Nephron progenitor cell (in vitro differentiated cells): ENCODE measurements at places on chromosomes 3 and 15.

DNA sequence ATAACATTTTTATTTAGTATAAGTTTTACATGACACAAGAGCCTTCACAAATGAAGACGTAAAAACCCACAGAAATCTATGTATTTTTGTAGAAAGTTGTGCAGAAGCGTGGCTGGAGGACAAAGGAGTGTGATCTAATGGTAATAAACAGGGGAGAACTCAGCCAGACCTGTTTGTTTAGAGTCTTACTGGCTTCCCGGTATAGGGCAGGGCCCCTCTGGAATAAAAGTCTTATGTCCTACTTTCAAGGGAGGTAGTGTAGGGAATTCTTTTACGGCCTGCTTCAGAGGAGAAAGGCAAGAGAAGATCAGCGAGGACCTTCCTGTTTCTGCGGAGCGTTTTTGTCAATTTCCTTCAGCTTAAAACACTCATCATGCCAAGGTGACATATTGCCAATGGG is 103.6 kb downstream of the TGFBR2 start:
- DNase-seq = no peak

DNA sequence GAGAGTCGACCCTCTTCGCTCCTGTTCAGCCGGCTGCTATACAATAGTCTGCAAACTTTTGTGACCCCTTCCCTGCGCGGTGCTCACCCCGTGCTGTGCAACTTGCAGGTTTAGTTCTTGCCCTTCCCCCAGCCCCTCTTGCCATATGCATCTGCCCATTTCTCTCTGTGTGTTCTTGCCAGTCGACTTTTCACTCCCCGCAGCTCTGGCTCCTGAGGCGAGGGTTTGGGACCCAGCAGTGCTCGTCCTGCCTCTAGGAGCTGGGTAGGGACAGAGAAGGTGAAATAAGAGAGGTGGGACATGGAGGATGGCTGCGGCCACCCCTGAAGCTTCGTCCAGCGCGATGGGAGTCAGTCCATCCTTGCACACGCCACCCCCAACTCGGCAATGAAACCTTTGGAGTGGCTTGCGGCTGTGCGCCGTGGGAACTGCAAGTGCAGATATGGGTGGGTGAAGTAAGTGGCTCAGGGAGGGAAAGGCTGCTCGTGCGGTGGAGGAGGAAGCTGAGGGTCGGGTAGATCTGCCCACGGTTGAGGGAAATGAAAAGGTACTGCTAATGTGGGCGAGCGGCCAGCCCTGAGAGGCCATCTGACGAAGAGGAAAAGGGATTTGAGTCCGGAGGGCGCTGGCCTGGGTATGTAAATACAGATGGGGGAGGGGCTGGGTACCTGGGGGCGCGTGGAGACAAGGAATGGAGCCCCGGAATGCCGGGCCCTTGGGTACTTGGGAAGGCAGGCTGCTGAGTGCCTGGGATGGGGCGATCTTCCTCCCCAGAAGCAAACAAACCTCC is 1.0 kb downstream of the LRRC3B start:
- peak; percentile 29 for DNase-seq

DNA sequence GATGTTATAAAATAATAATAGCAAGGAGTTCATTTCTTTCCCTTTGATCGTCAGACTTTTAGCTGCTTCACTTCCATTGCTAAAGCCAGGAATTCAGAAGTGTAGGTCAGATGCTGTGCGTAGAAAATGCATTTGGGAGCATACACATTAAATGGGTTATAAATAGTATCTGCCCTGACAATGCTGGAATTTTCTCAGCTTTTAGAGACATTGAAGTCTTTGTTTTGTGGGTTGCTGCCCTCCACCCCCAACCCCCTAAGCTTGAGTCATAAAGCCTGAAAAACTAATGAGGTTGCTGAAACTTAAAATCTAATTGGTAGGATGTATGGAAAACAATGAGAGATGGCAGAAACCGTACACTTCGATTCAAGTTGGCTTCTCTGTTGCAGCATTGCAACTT is 81.9 kb downstream of the MITF start:
- no peak for DNase-seq

- DNase-seq = no peak
Observed at GRCh38 chr3:105158286-105158685, 208.4 kb upstream of the ALCAM start.

DNA sequence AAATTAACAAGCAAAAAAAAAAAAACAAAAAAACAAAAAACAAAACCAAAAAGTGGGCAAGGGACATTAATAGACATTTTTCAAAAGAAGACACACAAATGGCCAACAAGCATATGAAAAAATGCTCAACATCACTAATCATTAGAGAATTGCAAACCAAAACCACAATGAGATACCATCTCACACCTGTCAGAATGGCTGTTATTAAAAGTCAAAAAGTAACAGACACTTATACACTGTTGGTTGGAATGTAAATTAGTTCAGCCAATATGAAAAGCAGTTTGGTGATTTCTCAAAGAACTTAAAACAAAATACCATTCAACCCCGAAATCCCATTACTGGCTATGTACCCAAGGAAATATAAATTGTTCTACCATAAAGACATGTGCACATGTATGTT is 222.4 kb upstream of the CD96 start:
- no peak for DNase-seq

- DNase-seq = no peak
Observed at GRCh38 chr15:47293466-47294162, 423.7 kb upstream of the SEMA6D start.

GRCh38 chr15:65828585-65828984 is 36.5 kb upstream of the DENND4A start:
- no peak for DNase-seq

DNA sequence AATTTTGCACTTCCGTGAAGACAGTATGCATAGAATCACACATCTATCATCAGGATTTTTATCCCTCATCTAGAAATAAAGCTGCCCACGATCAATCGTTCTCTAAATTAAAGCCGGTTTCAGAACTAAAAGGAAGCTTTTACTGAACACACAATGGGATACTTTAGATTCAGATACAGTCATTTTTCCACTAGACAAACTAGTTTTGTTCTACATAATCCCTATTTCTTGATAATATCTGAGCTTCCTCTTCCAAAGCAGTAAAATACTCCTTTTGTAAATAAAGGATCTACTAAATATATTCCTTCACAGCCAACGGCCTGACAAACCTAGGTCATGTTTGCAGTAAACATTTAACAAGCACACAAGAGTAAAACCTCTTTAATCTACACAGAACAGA is 2.0 kb upstream of the GANC start:
- no peak for DNase-seq

- no peak for DNase-seq
Observed at GRCh38 chr15:99478977-99479376, 86.8 kb upstream of the MEF2A start.

- DNase-seq = no peak
Observed at GRCh38 chr15:32824777-32825176, 107.0 kb downstream of the GREM1 start.

DNA sequence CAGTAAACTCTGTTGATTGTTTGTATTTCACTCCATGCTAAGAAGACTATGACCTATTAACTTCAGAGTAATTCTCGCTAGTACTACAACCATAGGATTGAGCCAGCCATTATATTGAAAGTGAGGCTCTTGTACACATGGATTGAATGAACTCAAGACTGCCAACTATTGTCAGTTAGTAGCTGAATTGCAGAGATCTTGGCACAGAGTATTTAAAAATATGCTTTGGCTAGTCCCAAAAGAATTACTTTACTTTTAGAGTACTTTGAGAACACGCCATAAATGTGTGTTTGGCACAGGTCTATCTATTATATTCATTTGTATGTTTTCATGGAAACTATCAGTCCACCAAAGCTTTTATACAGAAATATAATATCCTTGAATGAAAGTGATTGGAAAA is 226.7 kb upstream of the DCBLD2 start:
- no peak for DNase-seq

DNA sequence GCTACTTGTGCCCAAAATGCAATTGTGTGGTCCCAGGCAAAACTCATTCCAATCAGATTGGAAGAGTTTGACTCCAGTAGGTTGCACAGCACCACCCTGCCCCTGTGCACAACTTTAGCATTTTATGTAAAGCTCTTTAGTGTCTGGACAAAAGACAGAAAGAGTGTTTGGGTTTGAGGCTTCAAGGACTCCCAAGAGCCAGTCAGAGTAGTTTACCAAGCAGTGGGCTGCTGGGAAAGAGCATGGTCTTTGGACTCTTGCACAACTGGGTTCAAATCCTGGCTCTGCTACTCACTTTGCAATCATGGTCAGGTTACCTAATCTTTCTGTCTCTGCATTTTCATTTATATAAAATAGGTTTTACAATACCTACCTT is 75.8 kb upstream of the UMPS start:
- no peak for DNase-seq

DNA sequence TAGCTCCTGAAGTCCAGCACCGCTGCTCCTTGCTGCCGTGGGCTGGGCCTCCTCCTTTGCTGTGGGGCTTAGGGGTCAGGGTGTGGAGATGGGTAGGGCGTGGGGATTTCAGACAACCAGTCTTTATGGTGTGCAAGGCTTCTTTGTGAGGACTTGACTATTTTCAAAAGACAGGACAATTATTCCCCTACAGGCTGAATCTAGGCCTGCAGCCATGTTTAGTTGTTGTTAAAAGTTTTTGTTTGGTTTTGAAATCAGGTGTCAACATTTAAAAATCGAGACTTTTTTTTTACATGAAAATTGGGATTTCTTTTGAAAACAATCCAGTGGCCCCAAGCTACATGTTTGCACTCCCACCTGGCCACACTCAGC is 10.6 kb downstream of the RPL32 start:
- no peak for DNase-seq

DNA sequence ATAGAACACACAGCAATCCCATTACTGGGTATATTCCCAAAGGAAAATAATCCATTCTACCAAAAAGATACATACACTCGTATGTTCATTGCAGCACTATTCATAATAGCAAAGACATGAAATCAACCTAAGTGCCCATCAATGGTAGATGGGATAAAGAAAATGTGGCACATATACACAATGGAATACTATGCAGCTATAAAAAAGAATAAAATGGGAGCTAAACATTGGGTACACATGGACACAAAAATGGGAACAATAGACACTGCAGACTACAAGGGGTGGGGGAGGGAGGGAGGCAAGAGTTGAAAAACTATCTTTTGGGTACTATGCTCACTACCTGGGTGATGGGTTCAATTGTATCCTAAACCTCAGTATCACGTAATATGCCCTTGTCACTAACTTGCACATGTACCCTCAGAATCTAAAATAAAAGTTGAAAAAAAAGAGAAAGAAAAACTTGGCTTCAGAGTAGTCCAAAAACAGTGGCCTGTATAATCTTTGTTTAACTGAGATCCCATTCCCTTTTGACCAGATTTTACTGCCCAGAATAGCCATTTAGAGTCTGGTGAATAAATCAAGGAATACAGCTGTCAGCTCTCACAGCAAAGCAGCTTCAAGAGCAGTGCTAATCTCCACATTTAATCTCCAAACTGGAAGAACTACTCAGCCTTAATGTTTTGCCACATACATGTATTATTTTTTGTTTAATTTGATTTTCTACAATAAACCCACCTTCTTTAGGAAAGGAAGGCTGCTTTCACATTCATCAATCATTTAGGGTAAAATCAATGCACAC is 54.5 kb upstream of the XRN1 start:
- DNase-seq = no peak

DNA sequence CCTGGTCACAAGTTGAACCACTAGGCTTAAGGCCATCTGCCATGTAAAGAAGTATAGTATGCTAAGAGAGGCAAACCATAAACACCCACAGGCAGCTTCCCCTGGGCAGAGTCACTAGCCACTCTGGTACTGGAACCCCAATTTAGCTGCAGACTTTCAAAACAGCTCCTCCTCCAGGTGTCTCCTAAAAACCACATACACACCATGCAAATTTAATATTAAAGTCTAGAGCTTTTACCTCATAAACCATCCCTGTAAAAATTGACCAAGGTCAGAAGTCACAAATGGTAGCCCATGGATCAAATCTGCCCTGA is 99.1 kb upstream of the STT3B start:
- no peak for DNase-seq

- no peak for DNase-seq
Observed at GRCh38 chr3:191254098-191254873, 55.2 kb downstream of the OSTN start.

DNA sequence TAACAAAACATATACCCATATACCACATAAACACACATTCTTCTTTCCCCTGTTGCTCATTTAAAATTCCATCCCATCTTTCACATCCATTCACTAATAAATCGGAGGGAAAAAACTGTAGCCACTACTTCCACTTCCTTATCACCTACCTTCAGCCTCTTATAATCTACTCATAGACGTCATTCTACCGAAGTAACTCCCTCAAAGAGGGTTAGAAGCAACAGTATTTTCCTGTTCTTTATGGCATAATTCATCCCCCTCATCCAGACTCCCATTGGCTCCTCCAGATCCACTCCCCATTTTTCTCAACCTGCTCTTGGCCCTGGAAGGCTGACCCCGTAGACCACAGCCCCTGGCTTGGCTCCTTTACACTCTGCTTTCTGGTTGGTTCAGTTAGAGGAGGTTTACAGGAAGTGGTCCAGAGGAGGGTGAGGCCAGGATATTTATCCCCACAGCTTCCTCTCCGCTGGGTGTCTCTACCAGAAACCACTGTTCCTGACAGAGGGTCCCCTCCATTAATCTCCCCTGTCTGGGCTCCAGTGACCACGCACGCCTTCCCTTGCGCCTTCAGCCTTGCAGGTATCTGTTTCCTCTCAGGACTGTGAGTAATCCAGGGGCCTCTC is 46.3 kb downstream of the FMN1 start:
- DNase-seq = no peak

- DNase-seq = no peak
Observed at GRCh38 chr3:182811269-182811596, 17.9 kb downstream of the ATP11B start.

DNA sequence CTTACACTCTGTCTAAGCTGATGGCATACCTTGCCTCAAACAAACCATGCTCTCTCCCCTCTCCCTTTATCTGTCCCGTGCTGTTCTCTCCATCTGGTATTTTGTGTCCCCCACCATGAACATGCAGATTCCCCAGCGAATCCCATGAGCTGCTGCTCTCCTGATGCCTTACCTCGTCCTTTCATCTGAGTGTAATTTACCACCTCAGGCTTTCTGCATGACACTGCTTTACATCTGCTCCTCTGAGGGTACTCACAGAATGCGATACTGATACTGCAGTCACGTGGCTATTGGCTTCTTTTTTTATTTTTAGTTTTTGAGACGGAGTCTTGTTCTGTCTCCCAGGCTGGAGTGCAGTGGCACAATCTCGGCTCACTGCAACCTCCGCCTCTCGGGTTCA is 341.7 kb downstream of the PTPRG start:
- no peak for DNase-seq

DNA sequence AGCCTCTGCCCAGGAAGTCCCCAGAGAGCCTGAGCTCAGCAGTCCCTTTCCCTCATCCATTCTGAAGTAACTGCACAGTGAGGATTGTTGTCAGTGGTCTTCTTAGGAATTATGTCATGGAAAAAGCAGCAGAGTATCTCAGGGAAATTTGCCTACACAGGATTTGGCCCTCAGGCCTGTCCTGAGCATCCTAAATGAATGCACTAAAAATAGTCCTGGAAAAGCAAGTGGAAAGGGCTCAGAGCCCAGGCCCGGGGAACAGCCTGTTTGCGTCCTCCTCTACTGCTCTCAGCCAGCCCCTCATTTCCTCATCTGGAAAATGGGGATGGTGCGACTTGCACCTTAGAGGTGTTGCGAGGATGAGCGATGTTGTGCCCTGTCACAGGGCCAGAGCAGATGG is 21.6 kb downstream of the LYSMD4 start:
- no peak for DNase-seq

GRCh38 chr3:101279765-101280385 is 40.5 kb downstream of the IMPG2 start:
- DNase-seq = no peak
